GM23248 (cell line): ENCODE measurements at places on chromosomes 1 and 21.

DNA sequence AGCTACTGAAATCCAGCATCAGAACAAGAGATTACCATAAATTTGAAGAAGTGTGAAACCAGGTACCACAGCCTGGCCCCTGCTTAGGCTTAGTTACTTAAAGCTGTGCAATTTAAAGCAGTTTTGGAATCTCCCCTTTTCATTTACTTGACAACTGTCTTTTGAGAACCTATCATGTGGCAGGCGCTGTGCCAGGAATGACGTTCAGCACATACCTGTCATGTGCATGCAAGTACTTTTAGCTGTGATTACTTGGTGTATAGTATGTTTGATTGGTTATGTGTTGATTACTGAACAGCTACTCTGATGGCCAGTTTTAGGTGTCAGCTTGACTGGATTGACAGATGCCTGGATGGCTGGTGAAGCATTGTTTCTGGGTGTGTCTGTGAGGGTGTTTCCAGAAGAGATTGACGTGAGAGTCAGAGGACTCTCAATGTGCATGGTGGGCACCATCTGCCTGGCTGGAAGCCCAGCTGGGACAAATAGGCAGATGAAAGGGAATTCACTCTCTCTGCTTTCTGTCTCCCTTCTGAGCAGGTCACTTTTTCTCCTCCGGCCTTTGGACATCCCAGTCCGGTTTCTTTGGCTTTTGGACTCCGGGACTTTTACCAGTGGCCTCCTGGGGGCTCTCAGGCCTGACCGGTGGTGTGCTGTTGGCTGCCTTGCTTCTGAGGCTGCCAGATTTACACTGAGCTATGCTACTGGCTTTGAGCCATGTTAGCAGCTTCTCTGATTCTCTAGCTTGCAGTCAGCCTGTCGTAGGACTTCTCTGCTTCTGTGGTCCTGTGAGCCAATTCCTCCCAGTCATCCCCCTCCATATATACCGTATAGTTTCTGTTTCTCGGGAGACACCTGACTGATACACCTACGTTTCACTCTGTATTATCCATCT, 178.0 kb downstream of the RYR2 start:
- H3K27ac ChIP-seq: no peak overlapping the region
- H3K27me3 ChIP-seq: no peaks in the 10 kb centered on the region
- no peaks in the 10 kb centered on the region for H3K36me3 ChIP-seq
- H3K4me1 ChIP-seq: no peaks in the 10 kb centered on the region
- no peak overlapping the region for H3K4me3 ChIP-seq

DNA sequence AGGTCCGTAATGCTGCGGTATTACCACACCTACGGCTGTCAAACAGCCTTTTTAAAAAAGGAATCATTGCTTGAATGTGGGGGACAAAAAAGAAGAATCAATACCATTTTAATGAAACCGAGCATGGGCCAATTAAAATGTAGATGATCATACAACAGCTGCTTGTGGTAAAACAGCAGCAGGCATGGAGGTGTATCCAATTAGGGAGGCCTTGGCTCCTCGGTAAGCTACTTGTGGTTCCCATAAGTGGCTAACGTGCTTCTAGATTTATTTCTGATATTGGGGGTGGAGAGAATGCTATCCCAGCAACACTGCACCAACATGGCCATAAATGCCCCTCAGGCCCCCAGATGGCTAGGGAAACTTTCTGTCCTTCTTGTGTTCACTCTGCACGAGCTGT, 1.8 kb downstream of the PTPN14 start:
- no peaks in the 10 kb centered on the region for H3K36me3 ChIP-seq
- peak overlapping the region; percentile 91 for H3K4me3 ChIP-seq
- peak overlapping the region; percentile 96 for H3K27ac ChIP-seq
- H3K4me1 ChIP-seq: peaks cover 44% of the 10 kb centered on the region
- no peak for DNase-seq
- no peaks in the 10 kb centered on the region for H3K27me3 ChIP-seq

GRCh38 chr21:29295066-29295650, 3.6 kb upstream of the BACH1 start:
- no peak for DNase-seq
- H3K4me1 ChIP-seq: no peaks in the 10 kb centered on the region
- no peaks in the 10 kb centered on the region for H3K27me3 ChIP-seq
- no peak overlapping the region for H3K27ac ChIP-seq

GRCh38 chr1:31609514-31610118, 7.9 kb upstream of the HCRTR1 start:
- no peaks in the 10 kb centered on the region for H3K36me3 ChIP-seq
- no peak overlapping the region for H3K27ac ChIP-seq
- H3K27me3 ChIP-seq: no peaks in the 10 kb centered on the region
- no peak overlapping the region for H3K4me3 ChIP-seq
- H3K4me1 ChIP-seq: peaks cover 19% of the 10 kb centered on the region
- no peak for DNase-seq

GRCh38 chr1:201258763-201259230, 24.5 kb upstream of the PKP1 start:
- H3K27me3 ChIP-seq: no peaks in the 10 kb centered on the region
- peaks cover 5% of the 10 kb centered on the region; the same call in 1 of the 2 replicates for H3K4me1 ChIP-seq
- no peaks in the 10 kb centered on the region for H3K36me3 ChIP-seq
- DNase-seq: no peak
- no peak overlapping the region for H3K27ac ChIP-seq
- H3K4me3 ChIP-seq: no peak overlapping the region

GRCh38 chr1:42364542-42364941, 16.1 kb upstream of the RIMKLA start:
- H3K4me3 ChIP-seq: no peak overlapping the region
- DNase-seq: no peak
- no peak overlapping the region for H3K27ac ChIP-seq
- H3K36me3 ChIP-seq: no peaks in the 10 kb centered on the region

- no peak overlapping the region for H3K4me3 ChIP-seq
- no peaks in the 10 kb centered on the region for H3K27me3 ChIP-seq
- peaks cover 47% of the 10 kb centered on the region for H3K4me1 ChIP-seq
- H3K27ac ChIP-seq: no peak overlapping the region
These were observed 4.6 kb downstream of the OLFML3 start for GRCh38 chr1:113983826-113984225.

DNA sequence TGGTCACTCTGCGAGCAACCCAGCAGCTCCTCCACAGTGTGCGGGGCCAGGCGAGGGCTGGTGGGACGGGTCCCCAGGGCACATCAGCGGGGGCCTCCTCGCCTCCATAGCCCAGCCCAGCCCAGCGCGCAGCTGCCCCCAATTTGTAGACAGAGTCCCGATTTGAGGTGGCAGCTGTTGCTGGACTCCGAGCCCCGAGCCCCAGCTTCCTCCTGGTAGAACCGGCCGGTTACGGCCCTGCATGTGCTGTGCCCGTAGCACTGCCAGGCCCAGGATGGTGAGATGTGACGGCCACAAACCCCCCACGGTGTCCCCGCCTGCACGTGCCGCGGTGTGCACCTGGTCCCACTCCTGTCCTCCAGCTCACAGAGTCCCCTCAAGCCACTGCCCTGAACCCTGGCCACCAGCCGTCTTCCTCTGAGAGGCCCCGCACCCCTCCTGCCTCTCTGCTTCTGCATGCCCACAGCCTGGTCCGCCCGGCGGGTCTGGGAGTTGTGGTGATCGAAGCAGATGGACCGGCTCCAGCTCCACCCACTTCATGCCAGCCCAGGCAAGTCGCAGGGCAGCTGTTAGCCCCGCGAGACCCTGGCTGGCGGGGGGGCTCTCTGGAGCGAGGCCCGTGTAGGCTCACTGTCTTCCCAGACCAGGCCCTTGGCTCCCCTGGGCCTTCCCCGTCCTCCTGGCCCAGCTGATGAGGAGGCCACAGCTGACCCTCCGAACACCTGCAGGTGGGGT, 55.5 kb downstream of the MORN1 start:
- H3K4me3 ChIP-seq: no peak overlapping the region
- no peak overlapping the region for H3K27ac ChIP-seq
- DNase-seq: no peak
- no peaks in the 10 kb centered on the region; the same call in 1 of the 2 replicates for H3K4me1 ChIP-seq
- no peaks in the 10 kb centered on the region for H3K36me3 ChIP-seq

DNA sequence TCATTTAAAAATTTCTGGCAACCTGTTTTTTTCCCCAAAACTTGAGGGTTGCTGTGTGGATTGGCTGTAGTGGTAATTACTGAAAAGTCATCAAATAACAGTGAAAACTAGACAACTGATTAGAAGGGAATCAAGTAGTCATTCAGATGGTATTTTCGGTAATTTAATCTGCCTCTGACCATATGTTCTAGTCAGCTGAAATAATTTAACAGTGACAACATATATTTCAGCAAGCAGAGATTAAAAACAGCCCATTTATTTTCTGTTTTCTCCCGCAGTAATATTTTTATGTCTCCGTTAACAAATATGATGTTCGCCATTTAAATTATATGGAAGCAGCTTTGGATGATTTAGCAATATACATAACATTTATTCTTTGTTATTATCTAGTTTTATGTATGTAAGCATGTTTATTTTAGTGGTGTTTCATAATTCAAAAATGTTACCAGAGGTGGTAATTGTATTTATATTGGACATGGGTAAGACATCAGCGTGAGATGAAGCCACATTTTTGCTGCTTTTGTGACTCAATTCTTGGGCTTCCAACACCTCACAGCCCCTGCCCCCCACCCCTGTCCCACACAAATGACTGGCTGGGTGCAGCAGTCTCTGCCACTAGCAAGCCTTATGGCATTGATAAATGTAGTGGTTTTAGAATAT, 104.4 kb downstream of the GALNT2 start:
- no peaks in the 10 kb centered on the region for H3K36me3 ChIP-seq
- no peak overlapping the region for H3K4me3 ChIP-seq
- no peaks in the 10 kb centered on the region for H3K27me3 ChIP-seq

GRCh38 chr1:11691928-11692711, 610 bp downstream of the DRAXIN start:
- no peak for DNase-seq
- H3K27ac ChIP-seq: no peak overlapping the region
- H3K27me3 ChIP-seq: peaks cover 23% of the 10 kb centered on the region
- H3K4me3 ChIP-seq: no peak overlapping the region
- H3K36me3 ChIP-seq: no peaks in the 10 kb centered on the region

DNA sequence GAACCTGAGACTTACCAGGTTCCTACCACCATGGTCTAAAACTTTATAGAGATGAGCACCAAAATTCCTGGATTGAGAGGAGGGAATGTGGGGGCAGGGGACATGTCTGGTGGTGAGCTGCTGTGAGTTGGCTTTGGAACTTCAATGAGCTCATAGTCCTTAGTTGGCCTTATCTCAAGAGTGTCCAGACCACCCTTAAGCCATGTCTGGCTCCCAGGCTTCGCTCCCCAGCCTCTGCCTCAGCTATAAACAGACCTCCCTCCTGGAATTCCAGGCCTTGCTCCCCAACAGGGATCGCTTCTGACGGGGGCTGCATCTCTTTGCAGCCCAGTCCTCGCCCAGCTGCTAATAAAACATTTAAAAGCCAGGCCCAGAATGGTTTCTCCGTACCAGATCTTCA, 19.5 kb downstream of the ATF3 start:
- DNase-seq: no peak
- H3K27ac ChIP-seq: no peak overlapping the region
- no peaks in the 10 kb centered on the region for H3K4me1 ChIP-seq
- no peak overlapping the region for H3K4me3 ChIP-seq
